ENCODE measurements at places on chromosomes 1 and 21.
A peak's percentile ranks its signal among the peaks of the same experiment; 100 is the strongest.

- DNase-seq, result no peak
Observed at GRCh38 chr1:86317926-86318325, 78.2 kb downstream of the ODF2L start.

GRCh38 chr21:38342739-38343138 is 85.9 kb downstream of the KCNJ15 start:
- no peak for DNase-seq

DNA sequence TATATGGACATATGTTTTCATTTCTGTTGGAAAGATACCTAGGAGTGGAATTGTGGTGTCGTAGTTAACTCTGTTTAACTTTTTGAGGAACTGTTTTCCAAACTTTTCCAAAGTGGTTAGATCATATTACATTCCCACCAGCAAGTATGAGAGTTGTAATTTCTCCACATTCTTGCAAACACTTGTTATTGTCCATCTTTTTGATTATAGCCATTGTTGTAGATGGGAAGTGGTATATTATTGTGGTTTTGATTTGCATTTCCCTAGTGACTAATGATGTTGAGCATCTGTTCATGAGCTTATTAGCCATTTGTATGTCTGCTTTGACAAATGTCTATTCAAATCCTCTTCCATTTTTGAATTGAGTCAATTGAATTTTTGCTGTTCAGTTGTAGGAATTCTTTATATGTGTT is 19.8 kb downstream of the CAMTA1 start:
- no peak for DNase-seq

DNA sequence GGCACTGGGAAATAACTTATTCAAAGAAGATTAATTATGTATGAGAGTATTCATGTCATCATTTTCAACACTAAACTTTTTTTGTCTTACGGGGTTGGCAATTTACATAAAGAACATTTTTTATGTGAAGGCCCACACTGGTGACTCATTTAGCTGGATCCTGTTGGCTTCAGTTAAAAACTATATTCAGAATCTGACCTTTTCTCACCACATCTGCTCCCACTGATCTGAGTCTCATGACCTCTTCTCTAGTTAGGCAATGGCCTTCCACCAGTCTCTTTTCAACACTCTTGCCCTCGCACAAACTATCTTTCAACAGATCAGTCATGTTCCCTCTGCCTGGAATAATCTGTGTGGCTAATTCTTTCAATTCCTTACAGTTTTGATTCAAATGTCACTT is 53.4 kb downstream of the TMPRSS15 start:
- DNase-seq, result no peak

- no peak for DNase-seq
Observed at GRCh38 chr1:7922301-7922700, 18.3 kb downstream of the TNFRSF9 start.

- DNase-seq, result no peak
Observed at GRCh38 chr1:200971428-200971903, 52.0 kb downstream of the KIF21B start.

DNA sequence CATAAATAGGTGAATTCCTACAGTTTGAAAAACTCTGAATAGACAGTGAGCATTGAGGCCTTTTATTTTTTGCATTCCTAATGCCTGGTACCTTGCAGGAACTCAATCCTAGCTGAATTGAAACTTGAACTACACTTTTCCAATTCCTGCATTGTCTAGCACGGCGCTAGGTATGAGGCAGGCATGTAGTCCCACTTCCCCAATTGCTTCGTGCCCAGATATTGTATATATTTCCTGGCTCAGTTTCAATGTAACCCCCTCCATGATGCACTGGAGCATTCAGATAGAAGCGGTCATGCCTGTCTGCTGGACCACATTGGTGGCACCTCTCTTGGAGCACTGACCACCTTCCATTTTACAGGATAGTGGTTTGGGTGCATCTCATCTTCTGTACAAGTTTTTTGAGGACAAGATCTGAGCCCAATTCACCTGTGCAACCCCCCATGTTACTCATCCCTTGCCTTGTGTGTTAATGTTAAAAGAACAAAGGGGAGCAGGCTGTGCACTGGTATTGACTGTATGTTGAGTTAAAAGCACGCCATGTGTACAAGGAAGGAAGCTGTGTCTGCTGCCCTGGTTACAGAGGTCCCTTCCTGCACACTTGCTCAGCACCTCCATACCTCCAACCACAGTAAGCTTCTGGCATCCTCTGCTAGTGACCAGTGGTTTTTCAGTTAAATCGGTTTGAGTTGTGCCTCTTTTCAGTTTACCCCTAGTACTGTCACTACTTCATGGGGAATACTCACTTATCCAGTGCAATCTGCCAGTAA is 10.0 kb upstream of the RAB7B start:
- DNase-seq, result no peak

DNA sequence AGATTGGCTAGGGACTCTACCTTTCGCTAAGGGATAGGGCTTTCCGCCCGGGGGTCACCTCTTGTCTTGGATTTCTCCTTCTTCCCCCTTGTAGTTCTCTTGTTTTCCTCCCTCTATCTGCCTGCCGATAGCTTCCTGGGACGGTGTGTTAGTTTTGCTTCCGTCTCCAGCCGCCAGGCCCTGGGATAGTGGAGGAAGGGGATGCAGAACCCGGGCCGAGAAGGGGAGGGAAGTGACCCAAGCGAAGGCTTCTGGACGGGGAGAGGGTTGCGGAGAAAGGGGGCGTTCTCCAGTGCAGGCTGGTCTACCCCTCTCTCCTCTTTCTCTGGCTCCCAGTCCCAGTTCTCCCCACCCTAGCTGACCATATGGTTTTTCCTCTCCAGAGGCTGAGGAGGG is 871 bp downstream of the TUFT1 start:
- no peak for DNase-seq

- DNase-seq, result no peak
Observed at GRCh38 chr1:162725301-162725837, 65.1 kb upstream of the HSD17B7 start.

DNA sequence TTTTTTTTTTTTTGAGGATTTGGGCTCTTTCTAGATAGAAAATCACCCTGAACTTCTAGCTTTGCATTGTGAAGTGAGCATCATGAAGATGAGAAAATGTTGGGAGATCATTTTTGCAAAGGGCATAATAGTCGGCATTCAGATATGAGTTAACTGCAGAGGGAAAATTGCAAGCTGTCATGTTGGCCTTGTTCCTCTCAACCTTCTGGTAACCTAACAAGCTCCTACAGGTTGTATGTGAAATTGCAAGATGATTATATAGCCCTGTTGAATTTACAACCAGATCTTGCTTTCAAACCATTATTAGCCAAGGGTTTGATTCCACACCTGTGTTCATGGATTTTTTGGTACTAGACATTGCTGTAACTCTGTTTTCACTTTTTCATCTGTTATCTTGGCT is 2.2 kb downstream of the ELOA start:
- DNase-seq, result no peak

GRCh38 chr21:46062471-46063211 is 35.3 kb upstream of the COL6A2 start:
- no peak for DNase-seq

- no peak for DNase-seq
Observed at GRCh38 chr1:201421041-201421440, 489 bp downstream of the TNNI1 start.

- no peak for DNase-seq
Observed at GRCh38 chr21:29376556-29376955, 77.8 kb downstream of the BACH1 start.

DNA sequence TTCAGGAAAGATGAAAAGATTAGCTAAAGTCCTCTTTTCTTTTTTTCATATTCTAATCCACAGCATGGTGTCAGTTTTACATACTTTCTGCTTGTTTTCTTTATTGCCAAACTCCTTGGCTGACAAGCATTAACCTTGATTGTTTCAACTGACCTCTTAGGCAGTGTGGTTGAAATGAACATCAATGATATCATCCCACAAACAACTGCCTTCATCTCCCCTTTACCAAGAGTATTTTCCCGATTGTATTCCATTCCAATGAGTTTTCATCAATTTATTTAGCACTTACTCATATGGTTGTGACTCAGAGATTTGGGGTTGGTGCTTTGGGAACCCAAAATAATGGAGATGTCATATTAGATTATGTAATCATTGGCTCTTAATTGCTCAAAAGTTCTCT is 71.8 kb downstream of the SPAG17 start:
- DNase-seq, result no peak

- no peak for DNase-seq
Observed at GRCh38 chr1:247367786-247368422, 36.2 kb upstream of the ZNF496 start.

DNA sequence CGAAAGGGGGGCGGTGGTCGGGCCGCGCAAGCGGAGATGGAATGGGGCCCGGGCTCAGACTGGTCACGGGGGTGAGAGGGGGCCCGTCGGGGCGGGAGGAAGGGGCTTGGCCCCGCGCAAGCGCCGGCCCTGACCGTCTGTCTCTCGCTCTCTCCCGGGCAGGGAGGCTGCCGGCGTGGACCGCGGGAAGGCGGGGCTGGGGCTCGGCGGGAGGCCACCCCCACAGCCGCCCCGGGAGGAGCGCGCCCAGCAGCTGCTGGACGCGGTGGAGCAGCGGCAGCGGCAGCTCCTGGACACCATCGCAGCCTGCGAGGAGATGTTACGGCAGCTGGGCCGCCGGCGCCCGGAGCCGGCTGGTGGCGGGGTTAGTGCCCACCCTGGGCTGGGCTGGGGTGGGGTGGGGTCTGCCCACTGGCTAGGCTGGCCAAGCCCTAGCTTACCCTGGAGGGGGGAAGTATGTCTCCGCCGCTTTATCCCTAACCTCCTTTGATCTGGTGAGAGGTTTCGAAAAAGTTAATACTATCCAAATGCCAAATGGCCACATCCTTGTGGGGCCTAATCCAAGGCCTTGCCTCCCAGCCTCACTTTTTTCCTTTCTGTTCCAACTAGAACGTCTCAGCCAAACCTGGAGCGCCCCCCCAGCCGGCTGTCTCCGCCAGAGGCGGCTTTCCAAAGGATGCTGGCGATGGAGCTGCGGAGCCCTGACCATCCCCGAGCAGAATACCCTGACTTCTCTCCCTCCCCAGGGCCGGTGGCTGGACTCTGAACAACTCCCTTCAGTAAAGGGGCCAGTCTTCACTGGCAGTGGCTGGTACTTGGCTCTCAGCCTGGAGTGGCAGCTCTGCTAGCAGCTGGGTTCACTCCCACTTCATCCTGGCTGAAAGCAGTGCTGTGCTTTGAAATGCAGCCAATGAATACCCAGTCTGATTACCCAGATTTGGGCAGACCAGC is 636 bp upstream of the YRDC start:
- DNase-seq, result no peak

DNA sequence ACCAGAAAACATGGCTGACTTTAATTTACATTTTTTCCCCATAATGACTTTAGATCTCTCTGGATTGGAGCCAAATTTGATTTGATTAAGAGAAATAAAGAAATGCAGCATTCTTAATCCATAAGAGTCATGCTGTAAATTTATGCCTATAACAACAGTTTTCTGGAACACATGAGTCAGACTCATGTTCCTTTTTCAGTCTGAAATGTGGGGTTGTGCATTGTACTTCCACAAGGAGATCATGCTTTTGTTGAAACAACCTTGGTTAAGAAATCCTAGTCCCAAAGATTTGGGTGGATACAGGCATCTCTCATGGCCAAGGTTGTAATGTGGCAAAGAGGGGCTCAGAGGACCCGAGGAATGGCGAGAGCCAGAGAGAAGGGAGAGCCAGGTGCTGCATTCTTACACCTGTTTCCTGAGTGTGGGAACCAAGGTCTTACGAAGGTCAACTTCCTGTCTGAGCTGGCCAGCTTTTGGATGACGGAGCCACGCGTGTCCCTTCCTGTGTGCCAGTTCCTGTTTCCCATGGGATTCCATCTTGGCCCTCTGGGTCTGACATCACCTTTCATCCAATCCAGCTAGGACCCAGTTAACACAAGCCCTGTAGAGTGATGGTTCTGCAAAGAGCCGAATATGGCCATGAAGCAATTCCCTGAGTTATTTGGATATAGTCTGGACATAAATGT is 23.1 kb downstream of the CLDN14 start:
- DNase-seq, result no peak

DNA sequence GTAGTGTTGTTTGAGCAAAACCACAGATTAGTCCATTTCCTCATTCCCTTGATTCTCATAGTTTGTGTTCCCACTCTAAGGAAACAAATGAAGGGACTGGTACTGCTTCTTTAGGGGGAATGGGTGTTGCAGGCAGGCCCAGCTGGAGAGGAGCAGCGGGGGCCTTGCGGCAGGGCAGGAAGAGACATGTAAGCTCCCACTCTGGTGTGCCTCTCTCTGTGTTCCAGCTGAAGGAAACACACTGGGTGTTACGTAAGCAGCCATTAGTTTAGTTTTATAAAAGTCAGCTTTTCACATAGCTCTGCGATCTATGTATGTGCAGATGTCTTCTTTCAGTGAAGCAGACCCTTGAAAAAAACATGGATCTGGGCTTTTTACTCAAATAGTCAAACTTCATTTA is 99.5 kb downstream of the CACHD1 start:
- no peak for DNase-seq

- no peak for DNase-seq
Observed at GRCh38 chr1:107194380-107194779, 53.5 kb downstream of the NTNG1 start.

- no peak for DNase-seq
Observed at GRCh38 chr21:41953831-41954653, at the start of gene C2CD2. TSS of gene C2CD2 (minus strand) at chr21:41954018. CDS start at chr21:41953648, 370 bp downstream.

GRCh38 chr1:89660224-89661061 is 27.5 kb downstream of the LRRC8C start:
- DNase-seq, result no peak

- no peak for DNase-seq
Observed at GRCh38 chr21:36174780-36175179, 18.2 kb downstream of the DOP1B start.

- DNase-seq, result no peak
Observed at GRCh38 chr1:81556968-81557367, 243.8 kb upstream of the ADGRL2 start.

DNA sequence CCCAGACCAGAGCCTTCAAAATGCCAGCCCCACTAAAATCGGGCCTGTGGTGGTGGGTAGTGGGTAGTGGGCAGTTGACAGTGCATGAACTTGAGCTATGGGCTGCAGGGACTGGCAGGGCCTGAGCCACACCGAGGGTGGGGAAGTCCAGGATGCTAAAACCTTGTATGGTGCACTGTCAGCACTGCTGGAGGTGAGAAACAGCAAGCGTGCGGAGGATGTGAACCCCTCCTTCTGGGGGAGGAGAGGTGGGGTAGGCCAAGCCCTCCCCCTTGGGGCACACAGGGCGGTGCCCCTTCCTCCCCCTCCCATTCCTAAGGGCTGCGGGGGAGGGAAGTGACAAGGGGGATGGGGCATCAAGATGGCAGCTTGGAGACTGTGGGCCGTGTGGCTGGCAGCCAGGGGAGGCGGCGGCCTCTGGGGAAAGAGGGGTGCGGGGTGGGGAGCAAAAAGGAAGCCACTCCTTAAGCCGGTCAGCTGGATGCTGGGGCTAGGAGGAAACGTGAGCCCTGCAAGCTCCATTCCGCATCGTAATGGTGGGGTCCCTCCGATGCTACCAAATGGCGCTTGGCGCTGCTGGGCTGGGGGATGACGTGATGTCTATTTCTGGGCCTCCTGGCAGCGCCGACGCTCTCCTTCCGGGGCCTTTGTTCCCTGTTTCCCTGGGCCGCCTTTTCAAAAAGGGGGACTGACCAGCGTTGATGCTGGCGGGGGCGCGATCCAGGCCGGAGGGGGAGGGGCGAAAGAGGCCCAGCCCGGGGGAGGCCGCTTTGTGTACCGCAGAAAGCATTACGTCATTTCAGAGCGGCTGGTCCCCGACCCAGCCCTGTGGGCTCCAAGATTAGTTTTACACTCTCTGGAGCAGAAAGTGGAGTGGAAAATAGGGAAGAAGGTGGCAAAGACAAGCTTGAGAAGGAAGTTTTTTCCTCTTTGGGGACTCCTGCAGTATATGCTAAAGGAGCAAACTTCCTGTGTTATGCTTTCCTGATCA is 809 bp downstream of the SYT11 start:
- peak; percentile 71 for DNase-seq

- no peak for DNase-seq
Observed at GRCh38 chr1:7127322-7128075, 342.2 kb downstream of the CAMTA1 start.

GRCh38 chr1:73943270-73943669 is 254.7 kb downstream of the LRRIQ3 start:
- no peak for DNase-seq

Data from cerebellar nuclear complex (tissue), 1 donor.